ENCODE measurements at places on chromosomes 2 and 18.
A peak's percentile ranks its signal among the peaks of the same experiment; 100 is the strongest.

GRCh38 chr2:72953976-72954375, 36.7 kb downstream of the EMX1 start:
- no peak for ATAC-seq

GRCh38 chr2:157444641-157445040, 752 bp upstream of the CYTIP start:
- no peak for ATAC-seq

DNA sequence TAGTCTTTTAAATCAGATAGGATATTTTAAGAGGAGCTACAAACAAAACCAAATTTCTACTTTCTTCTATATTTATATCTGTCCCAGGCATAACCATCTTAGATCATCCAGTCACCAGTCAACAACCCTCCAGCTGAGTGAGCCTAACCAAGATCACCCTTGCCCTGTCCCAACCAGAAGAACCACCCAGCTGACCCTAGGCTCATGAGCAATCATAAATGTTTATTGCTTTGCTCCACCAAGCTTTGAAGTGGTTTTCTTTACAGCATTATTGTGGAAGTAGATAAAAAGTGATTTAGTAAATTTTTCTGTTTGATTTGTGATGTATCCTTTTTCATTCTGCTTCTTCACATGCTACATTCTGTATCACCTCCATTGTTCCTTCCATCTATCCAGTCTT, 167.2 kb upstream of the PIEZO2 start:
- ATAC-seq, result no peak

- ATAC-seq, result no peak
These were observed 1364.0 kb upstream of the NRXN1 start for GRCh38 chr2:52395912-52396311.

- ATAC-seq, result no peak
These were observed 434.0 kb upstream of the SPHKAP start for GRCh38 chr2:228615496-228615895.

DNA sequence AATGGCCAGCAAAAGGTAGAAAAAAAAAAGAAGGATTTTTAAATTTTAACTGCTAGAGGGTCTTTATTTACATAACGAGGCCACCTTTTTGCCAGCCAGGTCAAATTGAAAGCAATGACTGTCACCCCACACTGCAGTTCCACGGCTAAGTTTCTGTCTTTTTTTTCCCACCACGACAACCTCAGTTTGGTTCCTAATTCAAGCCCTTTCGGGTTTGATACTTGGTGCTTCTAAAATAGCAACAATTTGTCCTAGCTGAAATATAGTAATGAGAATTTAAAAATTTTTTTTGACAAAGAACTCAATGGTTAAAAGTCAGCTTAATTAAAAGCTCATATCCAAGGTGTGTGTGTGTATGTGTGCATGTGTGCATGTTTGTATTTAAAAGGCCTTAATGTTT, 16.4 kb upstream of the NMS start:
- no peak for ATAC-seq

GRCh38 chr2:27735263-27735904, 36.1 kb upstream of the MRPL33 start:
- ATAC-seq, result no peak

GRCh38 chr2:119111115-119111975, 47.2 kb downstream of the C1QL2 start:
- no peak for ATAC-seq

DNA sequence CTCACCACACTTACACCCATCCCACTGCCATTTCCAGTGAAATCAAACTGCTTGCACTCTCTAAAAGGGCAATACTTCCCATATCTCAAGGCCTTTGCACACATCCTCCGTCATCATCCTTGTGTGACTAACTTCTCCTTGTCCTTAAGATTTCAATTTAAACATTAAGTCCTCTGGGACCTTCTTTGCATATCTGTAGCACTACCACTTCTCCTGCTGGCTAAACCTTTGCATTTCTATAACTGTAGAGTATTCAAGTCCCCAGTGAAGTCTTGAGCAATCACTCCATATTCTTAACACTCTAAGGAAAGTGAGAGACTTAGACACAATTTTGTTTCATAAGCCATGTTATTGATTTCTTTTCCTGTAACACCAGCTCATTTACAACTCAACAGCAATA, 136.8 kb upstream of the EPHA4 start:
- ATAC-seq, result no peak

- ATAC-seq, result peak; percentile 96
These were observed 338.9 kb downstream of the CCDC85A start for GRCh38 chr2:56522605-56523089.

DNA sequence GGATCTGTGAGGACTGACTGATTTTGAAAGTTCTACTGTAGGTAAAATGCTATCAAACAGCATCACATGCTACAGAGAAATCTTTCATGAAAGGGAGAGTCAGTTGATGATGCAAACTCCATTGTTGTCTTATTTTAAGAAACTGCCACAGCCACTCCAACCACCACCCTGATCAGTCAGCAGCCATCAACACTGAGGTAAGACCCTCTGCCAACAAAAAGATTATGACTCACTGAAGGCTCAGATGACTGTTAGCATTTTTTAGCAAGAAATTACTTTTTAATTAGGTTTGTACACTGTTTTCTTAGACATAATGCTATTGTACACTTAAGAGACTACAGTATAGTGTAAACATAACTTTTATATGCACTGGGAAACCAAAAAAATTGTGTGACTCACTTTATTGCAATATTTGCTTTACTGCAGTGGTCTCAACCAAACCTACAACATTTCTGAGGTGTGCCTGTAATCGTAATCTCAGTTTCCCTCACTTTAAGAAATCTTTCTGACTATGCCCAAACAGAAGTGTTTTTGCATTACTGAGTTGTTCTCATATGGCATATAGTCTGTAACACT, 42.8 kb downstream of the METTL8 start:
- peak; percentile 59 for ATAC-seq

DNA sequence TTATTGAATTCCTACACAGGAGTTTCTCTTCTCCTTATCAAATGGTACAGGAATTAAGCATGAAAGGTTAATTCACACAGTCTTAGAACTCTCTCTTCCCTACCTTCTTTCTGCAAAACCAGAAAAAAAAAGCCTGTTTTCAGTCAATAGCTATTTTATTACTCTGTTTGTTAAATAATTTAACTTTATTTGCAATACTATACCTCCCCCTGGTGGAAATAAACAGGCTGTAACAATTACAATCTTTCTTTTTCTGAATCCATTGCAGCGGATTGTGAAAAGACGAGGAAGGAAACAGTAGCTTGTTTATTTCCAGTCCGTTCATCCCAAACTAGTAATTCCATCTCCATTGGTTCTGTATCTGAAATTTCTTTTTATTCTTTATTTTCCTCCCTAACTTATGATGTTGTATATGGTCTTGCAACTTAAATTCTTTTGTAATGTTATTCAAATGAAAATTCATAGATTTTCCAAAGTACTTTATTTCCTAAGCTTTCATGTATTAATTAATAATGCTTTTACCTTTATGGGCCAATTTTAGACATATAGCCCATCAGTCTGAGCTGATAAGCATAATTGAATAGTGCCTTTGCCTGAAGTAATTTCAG, 165.2 kb downstream of the SH3BP4 start:
- peak; percentile 76 for ATAC-seq

- ATAC-seq, result peak; percentile 96
These were observed 98.2 kb upstream of the B3GNT7 start for GRCh38 chr2:231297108-231297908.

DNA sequence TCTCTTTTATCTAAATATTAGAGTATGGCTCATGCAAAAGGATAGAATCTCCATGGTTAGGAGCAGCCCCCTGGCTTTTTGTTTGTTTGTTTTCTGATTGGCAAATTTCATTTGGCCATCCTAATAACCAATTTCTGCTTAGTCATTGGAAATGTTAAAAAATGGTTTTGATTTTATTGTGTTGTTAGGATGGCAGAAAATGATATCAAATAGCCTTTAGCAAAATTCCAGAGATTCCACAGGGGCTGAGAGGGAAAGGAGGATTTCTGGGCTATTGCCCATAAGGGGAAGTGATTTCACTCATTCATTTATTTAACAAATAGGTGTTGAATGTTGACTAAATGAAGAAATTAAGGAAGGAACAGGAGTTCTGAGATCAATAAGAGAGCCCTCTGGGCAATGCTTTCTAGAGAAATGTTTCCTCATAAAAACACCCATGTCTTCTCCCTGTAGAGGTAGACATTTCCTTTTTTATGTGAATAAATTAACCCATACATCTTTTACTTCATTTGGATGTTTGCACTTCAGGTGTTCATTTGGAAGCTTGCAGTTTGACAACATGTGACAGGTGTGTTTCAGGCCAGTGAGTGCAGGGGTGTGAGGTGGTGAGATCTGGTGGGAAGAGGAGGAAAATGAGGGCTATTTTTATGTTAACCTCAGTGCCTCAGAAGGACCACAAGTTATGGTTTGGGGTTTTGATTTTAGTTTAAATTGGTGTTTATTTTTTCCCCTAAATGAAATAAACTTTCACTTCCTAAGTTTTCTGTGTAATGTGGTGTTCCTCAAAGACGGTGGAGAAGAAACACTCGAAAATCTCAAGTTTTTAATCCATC, 61.7 kb upstream of the EPC2 start:
- peak; percentile 51 for ATAC-seq

GRCh38 chr18:47830772-47831171, 99.7 kb downstream of the SMAD2 start:
- no peak for ATAC-seq

GRCh38 chr2:116719836-116720235, 1094.7 kb upstream of the DDX18 start:
- no peak for ATAC-seq

- peak; percentile 99 for ATAC-seq
These were observed 15.6 kb upstream of the RIOK3 start for GRCh38 chr18:23437357-23438045.

DNA sequence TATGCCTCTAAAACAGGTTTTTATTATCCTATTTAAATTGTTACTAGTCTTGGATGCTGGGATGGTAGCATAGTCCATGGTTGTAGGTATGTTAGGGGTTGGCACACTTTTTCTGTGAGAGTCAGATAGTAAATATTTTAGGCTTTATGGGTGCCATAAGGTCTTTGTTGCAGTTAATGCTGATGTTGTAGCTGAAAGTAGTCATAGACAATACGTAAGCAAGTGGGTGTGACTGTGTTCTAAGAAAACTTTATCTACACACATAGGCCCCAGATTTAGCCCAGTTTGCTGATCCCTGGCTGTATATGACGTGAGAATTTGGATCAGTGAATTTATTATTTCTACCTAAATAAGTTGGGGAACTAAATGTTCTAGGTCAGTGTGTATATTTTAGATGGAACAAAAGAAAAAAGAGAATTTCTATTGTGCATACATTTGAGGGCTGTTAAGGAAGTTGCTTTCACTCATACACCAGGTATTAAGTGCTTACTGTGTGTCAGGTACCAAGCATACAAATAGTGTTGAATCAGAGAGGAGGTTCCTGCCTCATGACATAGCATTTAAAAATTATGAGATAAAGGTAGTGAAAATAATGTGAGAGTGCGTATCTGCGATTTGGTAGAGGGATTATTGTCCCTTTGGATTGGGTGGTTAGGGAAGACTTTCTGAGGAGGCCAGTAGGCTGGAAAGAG, 39.4 kb downstream of the AGFG1 start:
- ATAC-seq, result no peak

GRCh38 chr2:174031226-174031625, 66.1 kb upstream of the SP3 start:
- no peak for ATAC-seq

GRCh38 chr2:211751848-211752247, 786.8 kb downstream of the ERBB4 start:
- ATAC-seq, result no peak

- no peak for ATAC-seq
These were observed 1.3 kb downstream of the EML6 start for GRCh38 chr2:54724560-54725342.

DNA sequence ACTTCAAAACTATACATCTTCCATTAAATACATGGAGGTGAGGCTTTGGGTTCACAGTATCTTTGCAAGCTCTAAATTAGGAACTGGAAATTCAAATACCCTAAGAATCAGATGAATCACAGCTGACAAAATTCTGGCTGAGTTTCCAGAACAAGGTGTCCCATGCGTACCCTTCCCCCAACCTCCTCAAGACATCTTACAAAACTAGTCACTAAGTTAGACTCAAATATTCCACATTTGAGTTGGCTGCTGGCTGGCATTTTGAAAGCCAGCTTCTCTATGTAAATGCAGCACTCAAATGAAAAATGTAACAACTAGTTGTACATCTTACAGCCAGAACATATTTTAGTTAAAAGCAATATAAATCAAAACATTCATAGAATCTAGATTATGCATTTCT, 131.0 kb upstream of the ARL5A start:
- no peak for ATAC-seq

- ATAC-seq, result no peak
These were observed 185.4 kb upstream of the FAM98A start for GRCh38 chr2:33784488-33784887.

DNA sequence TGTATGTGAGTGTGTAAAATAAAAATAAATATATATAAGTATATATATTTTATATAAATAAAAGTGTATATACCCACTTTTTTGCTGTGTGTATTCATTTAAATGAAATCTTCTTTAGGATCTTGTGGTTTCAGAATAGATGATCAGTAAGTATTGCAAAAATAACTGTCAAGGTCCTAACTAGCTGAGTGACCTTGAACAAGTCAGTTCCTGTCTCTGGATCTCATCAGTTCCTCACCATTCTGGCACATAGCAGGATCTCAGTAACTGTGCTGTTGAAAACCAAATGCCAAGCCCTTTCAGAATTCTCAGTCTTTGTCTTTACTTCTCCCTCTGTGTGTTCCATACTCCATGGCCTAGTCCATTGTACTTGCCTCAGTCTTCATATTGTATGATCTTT, 115.3 kb upstream of the CXCR4 start:
- ATAC-seq, result no peak

DNA sequence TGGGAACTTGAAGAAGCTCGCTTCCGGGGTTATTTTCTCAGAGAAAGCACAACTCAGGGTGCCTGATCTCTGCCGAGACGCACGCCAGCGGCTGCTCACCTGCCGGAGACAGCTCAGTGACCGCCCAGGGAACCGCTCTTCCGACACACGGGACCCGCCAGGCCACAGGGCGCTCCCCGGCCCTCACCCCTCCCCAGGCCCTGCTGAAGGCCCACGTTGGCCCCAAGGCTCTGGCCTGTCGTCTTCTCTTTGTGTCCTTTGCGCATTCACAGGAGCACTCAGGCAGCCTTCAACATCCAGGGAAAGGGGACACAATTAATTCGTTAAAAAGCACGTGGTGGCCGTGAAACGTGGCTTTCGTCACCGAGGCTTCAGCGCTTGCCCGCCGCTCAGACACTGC, 276.3 kb upstream of the SALL3 start:
- ATAC-seq, result no peak

DNA sequence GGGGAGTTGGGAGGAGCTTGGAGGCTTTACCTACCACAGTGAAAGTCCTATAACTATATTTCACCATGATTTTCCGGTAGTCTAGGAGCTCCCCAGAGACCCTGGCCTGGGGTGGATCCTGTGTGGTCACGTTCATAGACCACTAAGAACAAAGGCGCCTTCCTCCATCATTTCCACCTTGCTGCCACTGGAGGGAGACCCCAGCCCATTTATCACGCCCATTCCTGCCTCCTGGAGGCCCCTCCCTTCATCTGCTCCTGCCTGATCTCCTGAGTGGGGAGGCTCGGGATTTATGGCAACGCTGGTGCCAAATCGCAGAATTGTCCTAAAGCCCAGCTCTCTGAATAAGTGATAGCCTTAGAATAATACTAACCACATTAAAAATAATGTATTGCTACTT, 507.6 kb upstream of the SPHKAP start:
- ATAC-seq, result no peak
